ENCODE measurements at places on chromosomes 4 and X.

DNA sequence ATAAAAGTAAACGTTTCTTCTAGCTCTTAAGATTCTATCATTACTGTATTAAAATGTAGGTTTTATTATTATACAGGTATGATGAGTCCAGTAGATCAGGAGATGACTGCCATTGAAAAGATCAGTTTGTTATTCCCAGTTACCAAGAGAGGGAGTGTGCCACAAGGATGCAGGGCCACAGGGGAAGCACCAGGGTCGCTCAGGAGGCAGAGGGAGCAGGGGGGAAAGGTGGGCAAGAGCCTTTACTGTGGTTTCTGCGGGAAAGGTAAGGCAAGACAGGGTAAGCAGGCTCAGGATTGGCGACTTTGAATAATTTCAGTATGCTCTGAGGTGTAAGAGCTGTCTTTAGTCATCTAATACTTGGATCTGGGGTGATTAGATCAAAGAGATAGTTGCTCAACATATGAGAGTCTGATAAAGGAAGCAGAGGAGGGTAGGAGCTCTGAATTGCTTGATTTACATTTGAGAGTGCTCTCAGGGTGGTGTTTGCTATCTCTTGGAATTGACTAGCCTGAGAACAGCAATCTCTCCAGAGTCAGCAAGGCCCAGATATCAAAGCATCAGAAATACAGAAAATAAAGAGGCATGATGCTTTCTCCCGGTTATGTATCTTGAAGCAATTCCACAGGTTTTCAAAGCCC lies 86.0 kb downstream of the NDST3 start:
- no peak for DNase-seq

DNA sequence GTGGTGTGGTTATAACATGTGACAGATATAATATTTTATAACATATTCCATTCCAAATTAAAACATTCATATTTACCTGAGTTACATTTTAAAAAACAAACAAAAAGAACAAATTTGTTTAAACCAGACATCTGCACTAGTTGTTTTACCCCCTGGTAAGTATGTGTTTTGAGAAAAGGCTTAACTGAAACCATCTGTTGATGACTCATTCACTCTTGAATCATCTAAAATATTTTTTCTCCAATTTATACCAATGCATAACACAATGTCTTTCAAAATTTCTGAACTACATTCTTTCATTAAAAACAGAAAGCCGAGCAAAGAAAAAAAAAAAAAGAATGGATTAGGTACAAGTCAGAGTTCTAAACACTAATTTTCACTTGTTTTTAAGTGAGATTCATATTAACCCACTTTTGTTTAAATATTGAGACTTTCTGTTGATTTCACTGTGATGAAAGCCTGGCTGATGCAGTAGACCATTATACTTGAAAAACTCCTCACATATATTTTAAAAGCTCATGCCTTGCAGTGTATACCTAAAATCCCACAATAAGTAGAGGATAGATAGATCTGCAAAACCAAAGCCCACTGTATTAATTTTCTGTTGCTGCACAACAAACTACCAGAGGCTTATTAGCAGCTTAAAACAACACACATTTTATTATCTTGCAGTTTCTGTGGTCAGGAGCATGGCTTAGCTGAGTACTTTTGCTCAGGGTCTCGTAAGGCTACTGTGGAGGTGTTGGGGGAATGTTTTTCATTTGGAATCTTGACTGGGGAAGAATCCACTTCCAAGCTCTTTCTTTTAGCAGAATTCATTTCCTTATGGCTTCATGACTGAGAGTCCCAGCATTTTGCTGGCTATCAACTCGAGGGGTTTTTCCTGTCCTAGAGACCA lies 221.5 kb downstream of the PCDH18 start:
- DNase-seq, result no peak

- no peak for DNase-seq
Measured at GRCh38 chr4:87865960-87866598, 33.3 kb downstream of the MEPE start.

DNA sequence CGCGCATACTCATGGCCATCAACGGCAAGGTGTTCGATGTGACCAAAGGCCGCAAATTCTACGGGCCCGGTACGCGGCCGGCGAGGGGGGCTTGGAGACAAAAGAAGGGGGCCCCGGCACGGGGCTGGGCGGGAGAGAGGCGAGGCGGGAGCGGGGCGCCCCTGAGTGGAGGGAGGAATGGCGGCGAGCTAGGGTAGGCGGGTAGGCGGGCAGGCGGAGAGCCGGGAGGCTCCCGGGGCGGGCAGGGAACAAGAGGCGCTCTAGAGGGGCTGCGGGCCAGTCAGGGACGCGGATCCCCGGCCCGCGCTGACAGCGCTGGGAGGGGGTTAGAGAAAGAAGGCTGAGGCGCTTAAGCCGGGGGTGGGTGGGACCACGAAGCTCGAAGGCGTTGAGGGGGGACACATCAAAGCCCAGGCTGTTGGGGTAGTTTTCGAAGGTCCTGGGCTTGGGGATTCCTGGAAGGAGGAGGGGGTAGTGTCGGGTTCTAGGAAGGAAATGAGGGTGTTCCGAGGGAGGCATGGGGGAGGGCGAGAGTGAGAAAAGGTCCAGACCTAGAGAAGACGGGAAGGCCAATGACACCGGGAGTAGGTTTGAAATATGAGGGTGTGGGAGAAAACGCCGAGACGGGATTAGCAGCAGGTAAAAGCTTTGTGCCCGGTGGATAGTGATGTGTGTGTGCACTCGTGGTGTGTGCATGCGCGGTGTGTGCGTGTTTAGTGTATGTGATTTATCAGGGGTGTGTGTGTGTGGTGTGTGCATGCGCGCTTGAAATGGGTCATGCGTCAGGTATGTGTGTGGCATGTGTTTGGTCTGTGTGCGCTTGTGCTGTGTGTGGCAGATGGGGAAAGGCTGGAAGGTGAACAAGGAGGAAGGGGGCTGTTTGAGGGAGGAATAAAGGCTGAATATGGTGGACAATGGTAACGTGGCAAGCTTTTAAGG lies 807 bp downstream of the PGRMC1 start:
- no peak for DNase-seq

GRCh38 chr4:162700358-162700757 lies 466.3 kb downstream of the NAF1 start:
- DNase-seq, result no peak

DNA sequence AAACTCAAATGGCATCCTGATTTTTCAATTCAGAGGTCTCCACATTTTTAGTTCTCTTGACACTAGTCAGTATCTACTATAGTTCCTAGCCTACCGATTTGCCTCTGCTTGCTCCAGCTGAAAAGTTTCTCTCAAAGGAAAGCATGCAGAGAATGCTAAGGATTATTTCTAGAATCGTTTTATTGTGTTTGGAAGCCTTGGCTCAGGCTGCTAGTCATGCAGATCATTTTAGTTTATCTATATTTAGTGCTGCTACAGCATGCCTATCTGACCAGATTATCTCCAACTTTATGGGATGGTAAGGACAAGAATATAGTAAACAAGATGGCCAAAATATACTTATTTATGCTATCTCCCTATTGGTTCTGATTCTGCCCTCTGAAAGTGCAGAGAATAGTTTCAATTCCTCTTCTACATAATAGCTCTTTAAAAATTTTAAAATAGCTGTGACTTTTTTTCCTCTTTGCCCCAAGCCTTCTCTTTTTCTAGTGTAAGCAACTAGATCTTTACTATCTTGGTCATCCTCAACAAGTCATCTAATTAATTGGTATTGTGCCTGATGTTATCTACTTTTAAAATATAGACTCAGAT lies 15.7 kb upstream of the DRP2 start:
- DNase-seq, result no peak

DNA sequence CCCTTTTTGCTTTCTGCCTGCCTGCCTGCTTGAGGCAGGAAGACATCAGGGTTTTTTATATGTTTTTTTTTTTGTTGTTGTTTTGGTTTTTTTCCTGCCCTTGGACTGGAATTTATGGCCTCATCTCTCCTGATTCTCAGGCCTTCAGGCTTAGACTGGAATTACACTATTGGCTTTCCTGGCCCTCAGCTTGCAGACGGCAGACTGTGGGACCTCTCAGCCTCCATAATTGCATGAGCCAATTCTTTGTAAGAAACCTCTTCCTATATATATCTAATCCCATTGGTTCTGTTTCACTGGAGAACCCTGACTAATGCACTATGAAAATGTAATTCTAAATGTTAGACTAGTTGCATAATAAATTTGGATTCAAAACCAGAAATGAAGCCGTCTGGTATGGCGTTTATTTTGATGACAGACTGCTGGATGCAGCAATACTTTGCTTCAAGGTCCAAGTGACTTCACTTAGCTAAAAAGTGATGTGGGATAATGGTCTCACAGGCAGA lies 59.0 kb downstream of the SEL1L3 start:
- no peak for DNase-seq

GRCh38 chr4:45803994-45804393 lies 319.9 kb downstream of the GABRG1 start:
- no peak for DNase-seq

DNA sequence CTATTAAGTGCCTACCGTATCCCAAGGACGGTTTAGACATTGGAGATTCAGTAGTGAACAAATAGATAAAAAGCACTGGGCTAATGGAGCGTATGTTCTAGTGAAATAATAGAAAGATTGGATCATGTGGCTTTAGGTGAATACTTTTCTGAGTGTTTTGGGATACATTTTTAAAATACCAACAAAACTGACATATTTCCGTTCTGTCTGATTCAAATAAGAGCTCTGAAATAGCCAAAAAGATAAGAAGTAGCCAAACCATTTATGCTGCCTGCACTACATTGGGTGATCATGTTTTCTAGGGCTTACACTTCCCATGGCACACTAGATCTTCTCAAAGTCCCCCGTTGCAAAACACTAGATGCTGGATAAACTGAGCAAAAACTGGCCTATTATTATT lies 14.2 kb downstream of the IGFBP7 start:
- no peak for DNase-seq

DNA sequence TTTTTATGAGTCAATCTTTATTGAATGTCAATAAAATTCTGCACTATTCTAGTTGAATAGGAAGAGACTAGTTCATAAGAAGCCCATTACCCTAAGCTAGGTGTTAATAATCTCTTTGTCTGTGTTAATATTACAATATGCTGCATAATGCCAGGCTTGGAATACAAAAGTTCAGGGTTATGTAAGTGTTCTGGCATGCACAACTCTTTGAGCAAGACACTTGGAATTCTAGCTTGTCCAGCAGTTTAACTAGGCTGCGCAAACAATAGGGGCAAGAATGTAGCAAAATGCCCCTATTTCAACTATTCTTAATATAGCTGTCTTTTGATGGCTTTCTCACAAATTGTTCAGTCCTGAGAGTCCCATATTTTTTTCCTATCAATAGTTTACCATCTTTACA lies 31.3 kb upstream of the ETNPPL start:
- no peak for DNase-seq

GRCh38 chr4:108851366-108851765 lies 88.5 kb upstream of the ETNPPL start:
- no peak for DNase-seq

All from stimulated activated CD4-positive, alpha-beta T cell treated with anti-CD3 and anti-CD28 coated beads, TNF-alpha, amount 100 ng/mL, for 24 hours (primary cell).